ENCODE measurements at places on chromosomes 3 and 15. TPM values are rescaled to one million over a fixed set of nuclear protein-coding genes. Genes with fewer than 3 reads are reported as not detected.
A peak's percentile ranks its signal among the peaks of the same experiment; 100 is the strongest.

GRCh38 chr3:132145833-132146232, 111.0 kb upstream of the CPNE4 start:
- H3K36me3 ChIP-seq: no peaks in the 10 kb centered on the region
- H3K27me3 ChIP-seq: no peaks in the 10 kb centered on the region
- DNase-seq: no peak

DNA sequence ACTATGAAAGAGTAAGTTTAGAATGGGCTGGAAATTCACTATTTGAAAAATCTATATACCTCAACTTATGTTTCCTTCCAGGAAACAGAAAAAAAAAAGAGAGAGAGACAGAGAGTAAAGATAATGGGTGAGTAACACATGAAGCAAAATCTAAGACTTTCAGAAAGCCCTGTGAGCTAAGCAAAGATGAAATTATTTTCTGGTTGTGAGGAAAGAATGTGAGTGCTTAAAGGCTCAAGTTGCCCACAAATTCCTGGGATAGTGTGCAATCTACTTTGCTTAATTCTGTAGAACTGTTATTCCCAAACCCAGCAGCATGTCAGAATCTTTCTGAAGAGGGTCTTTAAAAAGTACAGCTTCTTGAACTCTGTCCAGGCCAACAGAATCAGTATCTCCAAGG, 337.7 kb upstream of the AGTR1 start:
- H3K27me3 ChIP-seq: no peaks in the 10 kb centered on the region
- H3K4me1 ChIP-seq: no peaks in the 10 kb centered on the region
- H3K36me3 ChIP-seq: no peaks in the 10 kb centered on the region

DNA sequence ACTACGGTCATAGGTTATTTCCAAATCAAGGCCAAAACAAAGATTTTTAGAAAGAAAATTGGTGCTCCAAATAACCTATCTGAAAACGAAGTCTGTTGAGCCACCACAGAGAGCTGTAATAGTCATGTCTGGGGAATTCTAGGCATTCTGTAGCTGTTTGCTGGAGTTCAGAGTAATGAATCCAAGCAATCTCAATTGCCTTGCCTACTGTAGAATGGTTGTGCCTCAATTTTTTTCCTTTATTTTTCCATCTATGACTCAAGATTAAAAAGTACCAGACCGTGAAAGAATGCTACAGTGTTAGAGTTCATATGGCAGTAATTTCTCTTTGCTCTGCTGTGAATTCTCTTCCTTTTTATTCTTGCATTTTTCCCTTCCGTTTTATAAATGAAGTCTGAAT, 1007.2 kb upstream of the ALCAM start:
- no peak for DNase-seq
- no peaks in the 10 kb centered on the region for H3K36me3 ChIP-seq
- no peak overlapping the region for H3K27ac ChIP-seq
- no peaks in the 10 kb centered on the region for H3K27me3 ChIP-seq
- H3K4me1 ChIP-seq: no peaks in the 10 kb centered on the region

DNA sequence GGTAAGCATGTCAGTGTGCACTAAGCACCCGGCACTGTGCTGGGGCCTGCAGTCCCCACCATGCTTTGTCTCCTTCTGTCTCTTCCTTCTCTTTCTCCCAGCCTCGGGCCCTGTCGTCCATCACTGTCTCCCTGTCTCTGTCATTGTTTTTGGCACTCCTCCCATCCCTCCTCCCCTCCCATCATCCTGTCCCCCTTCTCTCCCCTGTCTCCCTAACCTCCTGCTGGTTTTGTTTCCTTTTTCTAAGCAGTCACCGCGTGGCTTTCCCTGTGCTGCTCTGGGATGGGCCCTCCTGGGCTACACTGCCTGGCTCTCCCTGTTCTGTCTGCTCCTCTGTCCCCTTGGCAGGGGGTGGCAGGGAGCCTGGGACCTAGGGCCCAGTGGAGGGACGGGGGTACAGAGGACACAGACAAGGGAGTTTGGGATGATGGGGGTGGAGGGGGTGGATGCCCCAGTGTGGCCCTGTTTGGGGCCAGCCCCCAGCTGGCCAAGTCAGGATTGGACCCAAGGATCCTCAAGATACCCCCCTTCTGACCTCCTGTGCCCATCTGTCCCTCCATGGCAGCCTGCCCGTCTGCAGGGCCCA, 5.7 kb downstream of the CHST13 start:
- H3K4me3 ChIP-seq: no peak overlapping the region
- H3K27me3 ChIP-seq: no peaks in the 10 kb centered on the region
- no peaks in the 10 kb centered on the region for H3K4me1 ChIP-seq
- H3K36me3 ChIP-seq: no peaks in the 10 kb centered on the region

The MUC20 gene
- 53.3 TPM for polyA plus RNA-seq

The BCL2A1 gene
- polyA plus RNA-seq: 0.67 TPM

The GXYLT2 gene
- polyA plus RNA-seq: 0.39 TPM

DNA sequence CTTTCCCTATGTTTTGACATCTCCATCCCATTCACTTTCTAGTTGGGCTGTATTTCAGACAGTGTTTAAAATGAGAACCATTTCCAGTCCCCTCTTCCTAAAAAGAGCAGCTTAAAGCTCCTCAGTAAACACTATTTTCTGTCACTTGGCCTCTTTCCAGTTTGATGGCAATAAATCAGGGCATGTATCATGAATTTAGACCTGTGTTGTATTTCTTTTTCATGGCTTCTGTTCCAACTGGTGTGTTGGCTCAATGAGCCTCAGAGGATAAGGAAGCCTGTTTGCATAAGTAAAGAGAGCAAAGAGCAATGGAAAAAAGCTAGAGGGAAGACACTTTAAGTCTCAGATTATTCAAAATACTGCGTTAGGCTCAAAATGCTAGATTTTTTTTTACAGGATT, 7.2 kb downstream of the CCDC80 start:
- H3K36me3 ChIP-seq: no peaks in the 10 kb centered on the region
- H3K27me3 ChIP-seq: no peaks in the 10 kb centered on the region
- peaks cover 5% of the 10 kb centered on the region for H3K4me1 ChIP-seq
- H3K27ac ChIP-seq: no peak overlapping the region
- DNase-seq: no peak

The SPINK8 gene
- not detected for polyA plus RNA-seq

DNA sequence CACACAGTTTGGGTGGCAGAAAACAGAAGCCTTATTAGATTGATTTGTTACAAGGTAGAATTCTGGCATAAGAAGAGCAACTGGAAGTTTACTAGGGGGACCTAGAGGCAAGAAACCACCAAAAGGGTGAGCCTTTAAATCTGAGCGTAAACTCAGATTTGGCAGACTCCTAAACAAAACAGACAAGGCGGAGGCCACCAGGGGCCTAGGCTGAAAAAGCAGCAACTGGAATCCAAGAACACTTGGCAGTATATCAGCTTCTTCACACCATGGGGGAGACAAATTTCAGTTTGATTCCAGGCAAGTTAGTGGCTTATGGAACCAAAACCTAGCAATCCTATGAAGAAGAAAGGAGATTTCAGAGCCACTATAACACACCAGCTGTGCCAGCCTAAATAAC, 220.0 kb downstream of the C3orf38 start:
- DNase-seq: no peak
- no peaks in the 10 kb centered on the region for H3K4me1 ChIP-seq
- H3K4me3 ChIP-seq: no peak overlapping the region
- no peaks in the 10 kb centered on the region for H3K27me3 ChIP-seq

- DNase-seq: no peak
- peaks cover 27% of the 10 kb centered on the region for H3K36me3 ChIP-seq
- H3K27ac ChIP-seq: no peak overlapping the region
- no peaks in the 10 kb centered on the region for H3K27me3 ChIP-seq
- H3K4me3 ChIP-seq: no peak overlapping the region
Measured at GRCh38 chr15:44595246-44595645, 58.3 kb downstream of the EIF3J start.

GRCh38 chr3:18134386-18135059, 290.6 kb downstream of the SATB1 start:
- DNase-seq: no peak
- no peaks in the 10 kb centered on the region for H3K4me1 ChIP-seq
- H3K27me3 ChIP-seq: no peaks in the 10 kb centered on the region
- H3K4me3 ChIP-seq: no peak overlapping the region
- no peak overlapping the region for H3K27ac ChIP-seq

DNA sequence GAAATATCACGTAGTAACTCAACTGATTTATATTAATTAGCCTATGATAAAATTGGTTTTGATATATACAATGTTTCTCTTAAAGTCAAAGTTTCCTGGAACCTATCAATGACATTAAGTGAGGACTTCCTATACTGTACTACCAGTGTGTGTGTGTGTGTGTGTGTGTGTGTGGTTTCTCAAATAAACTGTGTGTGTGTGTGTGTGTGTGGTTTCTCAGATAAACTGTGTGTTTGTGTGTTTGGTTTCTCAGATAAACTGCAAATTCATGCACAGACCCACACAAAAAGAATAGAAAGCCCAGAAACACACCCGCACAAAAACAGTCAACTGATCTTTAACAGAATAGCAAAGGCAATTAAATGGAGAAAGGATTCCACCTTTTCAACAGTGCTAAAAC, 14.5 kb upstream of the WDR5B start:
- H3K4me1 ChIP-seq: no peaks in the 10 kb centered on the region
- no peak overlapping the region for H3K4me3 ChIP-seq
- DNase-seq: no peak
- H3K27me3 ChIP-seq: no peaks in the 10 kb centered on the region
- H3K36me3 ChIP-seq: peaks cover 14% of the 10 kb centered on the region

GRCh38 chr3:185656321-185656840, 70.3 kb downstream of the SENP2 start:
- H3K27me3 ChIP-seq: no peaks in the 10 kb centered on the region
- no peak overlapping the region for H3K4me3 ChIP-seq
- DNase-seq: no peak
- peaks cover 19% of the 10 kb centered on the region for H3K36me3 ChIP-seq
- H3K4me1 ChIP-seq: no peaks in the 10 kb centered on the region
- peak overlapping the region; percentile 11 for H3K27ac ChIP-seq

- no peak for DNase-seq
- no peaks in the 10 kb centered on the region for H3K27me3 ChIP-seq
- peaks cover 10% of the 10 kb centered on the region for H3K36me3 ChIP-seq
- no peaks in the 10 kb centered on the region for H3K4me1 ChIP-seq
- peak overlapping the region; percentile 85 for H3K27ac ChIP-seq
- H3K4me3 ChIP-seq: peak overlapping the region; percentile 99
Measured at GRCh38 chr15:74460298-74460697, 662 bp downstream of the UBL7 start.

DNA sequence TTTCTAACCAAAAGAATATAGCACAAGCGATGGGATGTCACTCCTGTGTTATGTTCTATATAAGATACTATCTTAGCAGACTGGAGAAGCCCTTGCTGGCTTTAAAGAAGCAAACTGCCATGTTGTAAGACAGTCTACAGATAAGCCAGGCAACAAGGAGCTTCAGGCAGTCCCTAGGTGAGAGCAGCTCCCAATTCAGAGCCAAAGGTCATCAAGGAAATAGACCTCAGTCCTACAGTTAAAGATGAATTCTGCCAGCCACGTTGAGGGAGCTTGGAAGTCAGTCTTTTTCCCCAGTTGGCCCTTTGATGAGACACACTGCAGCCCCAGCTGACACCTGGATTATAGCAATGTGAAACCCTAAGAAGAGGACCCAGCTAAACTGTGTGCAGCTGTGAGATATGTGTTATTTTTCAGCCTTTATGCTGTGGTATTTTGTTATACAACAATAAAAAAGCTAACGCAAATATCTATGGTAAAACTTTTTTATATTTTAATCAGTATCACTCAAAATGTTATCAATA, 102.5 kb upstream of the AKAP13 start:
- H3K36me3 ChIP-seq: no peaks in the 10 kb centered on the region
- DNase-seq: no peak
- no peak overlapping the region for H3K27ac ChIP-seq
- no peak overlapping the region for H3K4me3 ChIP-seq
- H3K27me3 ChIP-seq: no peaks in the 10 kb centered on the region
- no peaks in the 10 kb centered on the region for H3K4me1 ChIP-seq
